Esophagus squamous epithelium (tissue), 5 donors: ENCODE measurements at places on chromosomes 6 and 20.

DNA sequence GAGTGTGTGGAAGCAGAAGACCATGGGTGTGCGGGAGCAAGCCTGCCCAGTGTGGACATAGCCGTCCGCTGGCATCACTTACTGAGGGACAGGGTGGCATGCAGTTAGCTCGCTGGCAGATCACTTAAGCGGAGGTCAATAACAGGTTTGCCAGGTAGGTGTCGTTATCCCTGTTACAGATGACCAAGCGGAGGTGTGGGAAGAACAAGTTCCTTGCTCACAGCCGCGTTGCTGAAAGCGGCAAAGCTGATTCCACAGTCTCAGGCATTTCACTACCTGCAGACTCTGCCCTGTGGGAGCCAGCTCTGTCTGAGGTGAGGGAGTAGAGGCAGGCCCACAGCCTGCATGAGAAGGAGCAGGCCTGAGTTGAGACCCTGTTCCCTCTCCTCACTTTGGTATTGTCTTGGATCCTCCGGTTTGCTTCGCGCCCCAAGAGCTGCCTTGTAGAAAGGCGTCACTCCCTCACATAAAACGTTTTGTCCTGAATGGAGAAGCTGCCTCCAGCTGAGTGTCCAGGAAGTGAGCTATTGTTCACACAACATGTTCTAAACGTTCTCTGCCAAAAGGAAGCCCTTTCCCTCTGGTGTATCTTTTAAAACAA, 96.9 kb downstream of the TCP11 start:
- no peak for DNase-seq

DNA sequence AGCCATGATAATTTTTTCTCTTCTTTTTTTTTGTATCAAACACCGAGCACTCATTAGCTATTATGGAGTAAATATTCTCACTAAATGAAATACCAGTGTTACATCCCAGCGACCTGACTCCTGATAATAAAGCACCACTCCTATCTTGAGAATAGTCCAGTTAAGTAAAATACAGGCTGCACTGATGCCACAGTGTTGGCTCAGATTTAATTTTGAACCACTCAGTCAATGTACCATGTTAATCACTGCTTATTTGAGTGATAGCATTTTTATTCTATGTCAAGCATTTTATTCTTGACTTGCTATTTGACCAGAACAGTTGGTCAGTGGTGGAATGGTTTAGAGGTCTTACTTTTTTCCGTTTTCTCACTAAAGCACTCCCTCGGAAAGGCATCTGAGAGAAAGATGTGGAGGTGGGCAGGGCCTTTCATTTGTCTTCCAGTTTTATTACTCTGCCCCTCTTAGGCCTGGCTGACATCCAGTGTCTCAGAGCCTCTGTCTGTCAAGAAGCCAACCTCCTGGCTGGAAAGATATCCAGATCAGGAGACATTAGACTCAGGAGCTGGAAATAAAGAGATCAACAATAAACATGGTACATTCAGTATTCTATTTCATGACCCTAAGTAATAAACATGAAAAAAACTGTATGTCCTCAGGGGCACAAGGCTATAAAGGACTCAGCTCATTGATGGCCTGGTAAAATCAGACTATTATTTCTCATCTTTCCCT, 457.8 kb downstream of the EPM2A start:
- no peak for DNase-seq

DNA sequence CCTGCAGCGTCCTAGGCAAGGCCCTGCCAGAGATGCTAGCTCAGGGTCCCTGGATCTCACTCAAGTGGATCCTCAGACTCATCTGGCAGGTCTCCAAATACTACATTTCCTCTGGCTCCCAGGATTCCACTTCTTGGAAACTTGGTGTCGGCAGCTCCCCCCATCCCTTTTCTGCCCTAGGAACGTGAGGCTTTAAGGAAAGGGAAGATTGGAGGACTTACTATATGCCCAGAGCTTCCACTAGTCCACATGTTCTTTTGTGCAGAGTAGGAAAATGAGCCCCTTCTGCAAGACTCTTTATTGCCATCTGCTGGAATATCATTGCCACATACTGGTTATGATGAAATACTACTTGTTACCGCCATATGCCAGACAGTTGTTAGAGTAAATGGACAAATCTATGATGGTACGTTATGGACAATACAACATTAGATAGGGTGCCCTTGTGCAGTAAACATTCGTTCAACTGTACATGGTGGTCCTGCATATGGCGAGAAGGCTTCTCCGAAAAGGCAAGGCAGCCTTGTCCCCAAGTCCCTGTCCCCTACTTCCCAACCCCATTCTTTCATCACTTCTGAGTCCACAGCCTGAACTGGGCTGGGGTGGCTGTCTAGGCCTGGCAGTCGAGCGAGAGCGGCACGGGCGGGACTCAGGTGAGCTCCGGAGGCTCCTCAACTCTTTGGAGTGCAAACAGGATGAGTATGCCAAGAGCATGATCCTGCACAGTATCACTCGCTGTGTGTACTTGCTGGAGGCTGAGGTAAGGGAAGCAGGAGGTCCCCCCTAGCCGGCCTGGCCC, 780 bp downstream of the ARMC12 start:
- no peak for DNase-seq

DNA sequence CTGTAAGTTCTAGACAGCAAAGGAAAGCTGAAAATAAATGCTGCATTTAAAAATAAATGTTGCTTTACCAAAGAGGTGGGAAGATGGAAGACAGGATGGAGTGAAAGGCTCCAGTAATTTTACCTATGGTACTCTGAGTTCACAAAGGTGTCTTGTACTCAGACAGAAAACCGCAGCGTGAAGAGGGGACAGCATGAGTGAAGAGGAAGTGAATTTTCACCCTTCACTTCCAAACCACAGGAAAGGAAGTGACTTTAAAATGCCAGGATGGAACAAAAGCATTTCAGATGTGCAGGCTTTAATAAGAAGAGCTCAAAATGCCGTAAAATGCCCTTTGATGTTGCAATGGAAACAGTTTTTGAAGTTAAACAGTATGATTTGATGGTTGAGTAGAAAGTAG, 91.2 kb upstream of the TINAG start:
- no peak for DNase-seq

- DNase-seq, result no peak
These were observed 96.2 kb downstream of the TCP11 start for GRCh38 chr6:35044761-35045421.

GRCh38 chr6:113558966-113559365, 298.2 kb upstream of the MARCKS start:
- DNase-seq, result no peak

GRCh38 chr6:36924131-36924530, 30.4 kb upstream of the PI16 start:
- DNase-seq, result no peak

GRCh38 chr6:156691018-156691417, 86.2 kb upstream of the ARID1B start:
- no peak for DNase-seq

- no peak for DNase-seq
These were observed 20.0 kb downstream of the KHDRBS2 start for GRCh38 chr6:62265906-62266525.

DNA sequence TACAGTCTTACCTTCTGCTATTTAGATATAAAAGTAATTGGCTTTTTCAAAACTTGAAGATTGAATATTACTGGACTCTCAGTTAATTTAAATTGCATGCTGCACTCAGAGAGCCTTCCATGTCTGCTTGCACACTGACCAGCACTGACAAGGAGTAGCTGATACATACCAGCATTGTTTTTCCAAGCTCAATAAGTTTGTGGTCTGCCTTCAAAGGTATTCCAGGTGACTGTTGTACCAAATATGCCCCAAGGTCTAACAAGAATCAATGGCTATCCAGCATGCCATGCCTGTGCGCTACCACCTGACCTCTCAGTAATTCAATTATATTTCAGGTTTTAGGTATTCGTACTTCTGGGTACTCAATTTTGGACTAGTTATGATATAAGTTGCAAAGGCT, 30.0 kb downstream of the BEND6 start:
- no peak for DNase-seq

DNA sequence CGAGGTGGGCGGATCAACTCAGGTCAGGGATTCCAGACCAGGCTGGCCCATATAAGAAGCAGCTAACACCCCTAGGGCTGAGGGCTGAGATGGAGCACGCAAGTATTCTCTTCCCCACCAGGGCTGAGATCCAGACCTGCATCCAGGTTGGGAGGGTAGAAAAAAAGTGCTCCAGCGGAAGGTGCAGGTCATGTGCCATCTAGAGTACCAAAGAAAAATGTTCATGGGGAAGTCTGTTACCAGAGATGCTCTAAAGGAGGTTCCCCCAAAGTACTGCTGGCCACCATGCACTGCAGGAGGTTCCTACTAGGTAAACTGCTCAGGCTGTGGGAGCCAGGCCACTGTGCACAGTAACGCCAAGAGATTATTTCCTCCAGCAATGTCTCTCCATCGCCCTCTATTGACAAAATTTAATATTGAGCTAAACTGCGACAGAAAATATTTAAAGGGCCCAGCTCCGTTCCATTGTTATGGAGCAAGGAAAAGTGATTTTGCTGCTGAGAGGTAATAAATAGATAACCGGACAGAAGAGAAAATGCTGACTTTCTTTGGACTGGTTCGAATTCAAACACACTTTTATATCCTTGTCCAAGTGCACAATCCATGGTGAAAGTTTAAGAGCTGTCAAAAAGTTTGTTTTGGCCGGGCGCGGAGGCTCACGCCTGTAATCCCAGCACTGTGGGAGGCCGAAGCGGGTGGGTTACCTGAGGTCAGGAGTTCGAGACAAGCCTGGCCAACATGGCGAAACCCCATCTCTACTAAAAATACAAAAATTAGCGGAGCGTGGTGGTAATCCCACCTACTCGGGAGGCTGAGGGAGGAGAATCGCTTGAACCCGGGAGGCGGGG, 159.9 kb downstream of the OR2B2 start:
- DNase-seq, result no peak

DNA sequence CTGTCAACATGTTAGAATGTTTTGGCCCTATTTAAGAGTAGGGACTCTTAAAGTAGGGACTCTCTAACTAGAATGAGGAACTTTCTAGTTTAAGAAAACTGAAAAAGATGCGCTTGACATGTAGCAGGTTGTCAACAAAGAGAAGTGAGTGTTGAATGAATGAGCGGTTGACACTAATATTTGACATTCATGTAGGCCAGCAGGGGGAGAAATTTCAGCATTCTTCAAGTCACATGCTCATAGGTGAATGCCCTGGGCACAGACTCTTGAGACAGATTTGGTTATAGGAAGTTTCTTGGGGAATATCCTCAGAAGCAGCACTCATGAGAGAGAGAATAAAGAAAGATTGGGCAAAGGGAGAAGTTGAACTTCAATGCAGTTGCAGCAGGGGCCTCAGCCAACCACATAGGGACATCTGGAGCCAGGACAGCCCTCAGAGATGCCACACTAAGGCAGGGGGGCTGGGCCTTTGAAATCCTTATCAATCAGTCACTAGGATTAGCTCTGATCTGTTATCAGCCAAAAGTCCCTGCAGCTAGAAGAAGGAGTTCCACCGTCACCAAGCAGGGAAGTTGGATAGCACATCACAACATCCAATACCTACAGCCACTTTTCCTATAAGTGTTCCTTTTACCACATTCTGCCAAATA, 145.1 kb upstream of the FKBP1C start:
- no peak for DNase-seq

- no peak for DNase-seq
These were observed 4.2 kb upstream of the CTSZ start for GRCh38 chr20:59010995-59011873.

DNA sequence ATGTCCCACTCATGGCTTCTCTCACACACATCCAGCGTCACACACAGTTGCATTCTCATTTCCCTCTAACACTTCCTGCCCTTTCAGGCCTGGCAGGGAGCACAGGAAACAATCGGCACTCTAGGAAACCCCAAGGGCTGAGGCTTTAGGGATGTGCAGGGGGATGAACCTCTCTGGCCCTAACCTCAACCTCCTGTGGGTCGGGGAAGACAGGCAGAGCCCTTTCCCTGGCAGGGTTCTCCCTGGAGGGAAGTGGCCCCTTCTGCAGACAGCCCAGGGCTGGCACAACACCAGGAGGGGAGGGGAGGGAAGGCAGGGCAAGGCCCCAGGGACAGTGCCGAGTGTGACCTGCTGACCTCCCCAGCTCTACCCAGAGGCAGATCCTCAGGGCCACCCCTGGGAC, 2.7 kb downstream of the TEAD3 start:
- no peak for DNase-seq

DNA sequence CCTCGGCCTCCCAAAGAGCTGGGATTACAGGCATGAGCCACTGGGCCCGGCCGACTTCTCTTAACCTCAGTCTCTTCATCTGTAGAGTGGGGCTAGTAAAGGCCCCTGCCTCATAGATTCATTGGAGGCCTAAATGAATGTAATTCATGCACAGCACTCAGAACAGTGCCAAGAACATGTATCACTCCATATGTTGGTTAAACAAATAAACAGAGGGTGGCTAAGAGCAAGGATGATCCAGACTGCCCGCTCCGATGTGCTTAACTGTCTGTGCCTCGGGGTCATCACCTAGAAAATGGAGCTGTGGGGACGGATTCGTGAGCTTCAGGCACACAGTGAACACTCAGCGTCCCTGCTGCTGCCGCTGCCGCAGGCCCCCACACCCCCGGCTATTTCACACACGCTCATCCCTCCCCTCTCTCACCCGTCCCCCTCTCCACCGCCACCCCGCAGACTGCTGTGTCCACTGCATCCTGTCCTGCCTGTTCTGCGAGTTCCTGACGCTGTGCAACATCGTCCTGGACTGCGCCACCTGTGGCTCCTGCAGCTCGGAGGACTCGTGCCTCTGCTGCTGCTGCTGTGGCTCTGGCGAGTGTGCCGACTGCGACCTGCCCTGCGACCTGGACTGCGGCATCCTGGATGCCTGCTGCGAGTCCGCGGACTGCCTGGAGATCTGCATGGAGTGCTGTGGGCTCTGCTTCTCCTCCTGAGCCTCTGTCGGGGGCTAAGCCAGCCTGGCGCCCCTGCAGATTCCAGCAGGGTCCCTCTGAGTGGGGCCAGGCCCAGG, 14.8 kb downstream of the MDFI start:
- DNase-seq, result no peak

DNA sequence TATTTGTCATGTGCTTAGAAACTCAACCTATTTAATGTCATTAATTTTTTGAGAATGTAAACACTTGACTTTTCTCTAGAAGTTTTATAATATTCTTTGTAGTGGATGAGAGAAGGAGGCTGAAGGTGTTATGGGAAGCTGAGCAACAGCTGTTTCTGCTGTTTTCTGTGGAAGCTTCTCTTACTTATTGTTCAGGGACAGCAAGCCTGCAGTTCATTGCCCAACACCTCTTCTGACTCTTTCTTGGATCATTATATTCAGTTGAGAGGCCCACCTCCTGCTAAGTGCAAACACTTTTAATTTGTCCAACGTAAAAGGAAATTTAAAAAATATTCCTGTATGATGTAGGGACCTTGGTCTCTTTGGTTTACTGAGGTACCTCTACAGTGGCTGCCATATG, 12.0 kb upstream of the ADGRF4 start:
- DNase-seq, result no peak
